ENCODE measurements at places on chromosomes 3 and 15. TPM values are rescaled to one million over a fixed set of nuclear protein-coding genes. Genes with fewer than 3 reads are reported as not detected.

Gene SMCO1
- not detected for total RNA-seq

Gene AQP9
- total RNA-seq, result not detected

Gene SERPINI2
- not detected for total RNA-seq

Gene KIF15
- 2.2 TPM for total RNA-seq

Gene ADAMTS17
- 0.33 TPM for total RNA-seq

Gene GLDN
- total RNA-seq, result not detected

Gene ZPLD1
- not detected for total RNA-seq

Gene NEO1
- total RNA-seq, result 1.0 TPM

Gene AMT
- total RNA-seq, result 0.09 TPM

Gene RPSA
- 1,295 TPM for total RNA-seq

Gene PTH1R
- not detected for total RNA-seq

Gene INKA1
- total RNA-seq, result 17.3 TPM

Gene CCDC80
- 17.3 TPM for total RNA-seq
